ENCODE measurements at places on chromosomes 3 and 15.
A peak's percentile ranks its signal among the peaks of the same experiment; 100 is the strongest.

GRCh38 chr3:46958467-46959160 is 17.9 kb downstream of the CCDC12 start:
- no peaks in the 10 kb centered on the region for H3K27me3 ChIP-seq
- peaks cover 93% of the 10 kb centered on the region for H3K4me1 ChIP-seq
- no peak overlapping the region for H3K4me3 ChIP-seq
- H3K36me3 ChIP-seq: peaks cover 7% of the 10 kb centered on the region

DNA sequence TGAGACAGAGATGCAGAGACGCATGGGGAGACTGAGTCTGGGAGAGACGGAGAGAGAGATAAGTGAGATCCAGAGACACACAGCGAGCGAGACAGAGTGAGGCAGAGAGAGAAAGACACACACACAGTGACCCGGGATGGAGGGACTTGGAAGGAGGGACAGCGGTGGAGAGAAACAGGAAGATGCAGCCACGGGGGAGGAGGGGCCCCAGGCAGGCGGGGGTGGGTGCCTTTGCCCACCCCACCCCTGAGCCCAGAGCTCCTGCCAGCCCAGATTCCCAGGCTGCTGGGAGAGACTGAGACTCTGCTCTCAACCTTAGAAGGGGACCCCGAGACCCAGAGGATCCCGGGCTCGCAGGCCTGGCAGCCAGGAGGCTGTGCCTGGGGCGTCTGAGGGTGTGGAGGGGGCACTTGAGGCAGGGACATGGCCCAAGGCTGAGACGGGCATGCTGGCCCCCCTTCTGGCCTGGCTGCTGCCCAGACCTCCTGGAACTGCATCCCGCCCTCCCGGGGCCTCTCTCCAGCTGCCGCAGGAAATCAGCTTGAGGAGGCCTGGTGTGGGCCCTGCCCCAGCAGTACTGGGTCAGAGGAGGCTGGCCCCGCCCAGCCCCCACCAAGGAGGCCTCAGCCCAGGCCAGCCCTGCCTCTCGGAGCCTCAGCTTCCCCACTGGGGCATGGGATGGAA is 18.1 kb downstream of the H1-8 start:
- no peak overlapping the region for H3K27ac ChIP-seq
- no peaks in the 10 kb centered on the region for H3K36me3 ChIP-seq
- H3K27me3 ChIP-seq: no peaks in the 10 kb centered on the region
- no peak overlapping the region for H3K4me3 ChIP-seq
- peaks cover 15% of the 10 kb centered on the region for H3K4me1 ChIP-seq
- DNase-seq: no peak

DNA sequence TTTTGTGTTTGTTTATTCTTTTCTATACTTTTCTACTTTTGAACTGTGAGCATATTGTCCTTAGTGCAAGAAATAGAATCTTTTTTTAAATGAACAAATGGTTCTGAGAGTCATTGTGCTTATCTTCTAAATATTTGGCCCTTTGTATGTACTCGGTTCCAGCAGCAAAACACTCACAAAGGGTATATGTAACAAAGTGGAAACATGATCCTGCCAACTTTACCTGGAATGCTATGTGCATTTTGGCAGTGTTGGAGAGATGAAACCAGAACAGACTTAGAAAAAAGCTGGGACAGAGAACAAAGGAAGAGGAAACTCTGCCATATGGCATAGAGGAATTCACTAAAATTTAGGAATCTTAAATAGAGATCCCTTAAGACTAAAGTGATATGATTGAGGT is 150.1 kb downstream of the FGF12 start:
- peak; percentile 22 for DNase-seq
- H3K36me3 ChIP-seq: no peaks in the 10 kb centered on the region
- H3K4me1 ChIP-seq: no peaks in the 10 kb centered on the region
- no peak overlapping the region for H3K4me3 ChIP-seq
- H3K27me3 ChIP-seq: no peaks in the 10 kb centered on the region

GRCh38 chr15:59751552-59752413 is 62.7 kb upstream of the BNIP2 start:
- no peak overlapping the region for H3K27ac ChIP-seq
- no peaks in the 10 kb centered on the region for H3K36me3 ChIP-seq
- H3K27me3 ChIP-seq: no peaks in the 10 kb centered on the region
- DNase-seq: peak; percentile 64
- H3K4me1 ChIP-seq: peaks cover 4% of the 10 kb centered on the region

DNA sequence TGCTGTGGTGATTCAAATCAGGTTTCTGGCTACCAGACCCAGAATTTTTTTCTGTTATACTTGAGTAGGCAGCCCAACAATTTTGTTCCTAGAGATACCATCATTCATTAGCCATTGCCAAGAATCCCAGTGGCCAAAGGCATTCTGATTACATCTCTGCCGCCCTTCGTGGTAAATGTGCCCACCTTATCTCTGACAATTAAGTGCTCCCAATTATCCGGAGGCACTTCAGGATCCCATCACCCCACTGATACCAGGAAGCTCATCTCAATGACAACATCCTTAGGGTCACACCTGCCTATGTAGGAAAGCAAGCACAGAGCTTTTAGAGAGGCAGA is 43.2 kb upstream of the RPL35A start:
- H3K4me3 ChIP-seq: no peak overlapping the region
- H3K4me1 ChIP-seq: peaks cover 24% of the 10 kb centered on the region
- DNase-seq: no peak
- no peaks in the 10 kb centered on the region for H3K36me3 ChIP-seq

- DNase-seq: no peak
- H3K4me1 ChIP-seq: no peaks in the 10 kb centered on the region
- no peak overlapping the region for H3K27ac ChIP-seq
- no peak overlapping the region for H3K4me3 ChIP-seq
Measured at GRCh38 chr3:85912980-85913379, 954.2 kb downstream of the CADM2 start.

DNA sequence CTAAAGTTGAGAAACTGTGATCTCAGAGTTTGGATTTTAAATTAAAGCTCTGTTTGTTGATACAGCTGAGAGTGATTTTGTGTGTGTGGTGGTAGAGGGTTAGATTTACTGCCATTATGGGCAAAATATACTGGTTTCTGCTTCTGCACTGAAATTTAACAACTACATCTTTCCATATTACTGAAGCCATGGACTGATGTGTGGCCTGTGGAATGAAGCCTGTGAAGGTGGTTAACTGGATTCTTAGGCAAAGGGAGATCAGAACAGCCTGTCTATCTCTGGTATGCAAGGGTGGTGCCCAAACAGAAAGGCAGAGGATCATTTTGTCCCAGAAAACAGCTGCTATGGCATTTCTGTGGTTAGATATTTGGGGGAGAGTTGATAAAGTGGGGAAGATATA is 297.3 kb upstream of the THBS1 start:
- no peaks in the 10 kb centered on the region for H3K27me3 ChIP-seq
- DNase-seq: no peak
- no peaks in the 10 kb centered on the region for H3K4me1 ChIP-seq
- H3K36me3 ChIP-seq: no peaks in the 10 kb centered on the region
- no peak overlapping the region for H3K27ac ChIP-seq
- no peak overlapping the region for H3K4me3 ChIP-seq

Measured in Karpas-422 (cell line).